ENCODE measurements at places on chromosomes 2 and 18. TPM values are rescaled to one million over a fixed set of nuclear protein-coding genes. Genes with fewer than 3 reads are reported as not detected.

- peaks cover 26% of the 10 kb centered on the region for H3K36me3 ChIP-seq
- H3K27me3 ChIP-seq: no peaks in the 10 kb centered on the region
- H3K4me1 ChIP-seq: peaks cover 32% of the 10 kb centered on the region
- peak overlapping the region; percentile 20 for H3K27ac ChIP-seq
- no peak overlapping the region for H3K4me3 ChIP-seq
- peak; percentile 76 for DNase-seq
These were observed 31.0 kb downstream of the RALB start for GRCh38 chr2:120283649-120284048.

GRCh38 chr2:171178993-171179392, 18.3 kb upstream of the TLK1 start:
- H3K36me3 ChIP-seq: no peaks in the 10 kb centered on the region
- no peak for DNase-seq
- no peaks in the 10 kb centered on the region for H3K27me3 ChIP-seq

Gene MROH2A
- total RNA-seq: not detected

Gene RAB6D
- not detected for total RNA-seq

Gene GALNT13
- not detected for total RNA-seq

Gene ANKRD29
- total RNA-seq: not detected

Data from SJSA1 (cell line).